ENCODE measurements at places on chromosomes 1 and 21.

DNA sequence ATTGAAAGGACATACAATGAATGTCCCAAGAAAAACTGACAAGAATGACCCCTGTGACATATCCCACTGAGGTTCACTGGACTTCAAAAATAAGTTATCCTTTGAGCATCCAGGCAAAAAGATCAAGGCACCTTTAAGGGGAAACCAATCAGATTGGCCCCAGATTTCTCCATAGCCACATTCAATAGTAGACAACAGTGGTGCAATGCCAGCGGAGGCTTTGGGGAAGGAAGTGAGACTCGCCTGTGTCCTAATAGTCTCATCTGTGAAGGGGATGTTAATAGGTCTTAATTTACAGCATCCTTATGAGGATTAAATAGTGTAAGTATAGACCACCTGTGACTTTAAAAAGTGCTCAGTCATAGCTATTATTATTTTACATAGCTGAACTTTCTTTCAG is 21.5 kb downstream of the RPL5 start:
- DNase-seq: no peak

DNA sequence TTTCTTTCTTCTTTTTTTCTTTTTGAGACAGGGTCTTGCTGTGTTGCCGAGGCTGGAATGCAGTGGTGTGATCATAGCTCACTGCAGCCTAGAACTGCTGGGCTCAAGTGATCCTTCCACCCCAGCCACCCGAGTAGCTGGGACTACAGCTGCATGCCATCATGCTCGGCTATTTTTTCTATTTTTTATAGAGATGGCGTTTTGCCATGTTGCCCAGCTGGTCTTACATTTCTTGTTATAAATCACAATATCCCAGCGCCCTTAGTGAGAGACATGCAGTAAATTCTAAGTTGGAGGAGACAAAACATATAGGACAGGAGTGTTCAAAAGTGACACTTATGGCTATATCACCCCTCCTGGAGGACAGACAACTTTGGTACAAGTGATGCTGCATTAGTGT is 31.3 kb upstream of the ACTN2 start:
- DNase-seq: no peak

DNA sequence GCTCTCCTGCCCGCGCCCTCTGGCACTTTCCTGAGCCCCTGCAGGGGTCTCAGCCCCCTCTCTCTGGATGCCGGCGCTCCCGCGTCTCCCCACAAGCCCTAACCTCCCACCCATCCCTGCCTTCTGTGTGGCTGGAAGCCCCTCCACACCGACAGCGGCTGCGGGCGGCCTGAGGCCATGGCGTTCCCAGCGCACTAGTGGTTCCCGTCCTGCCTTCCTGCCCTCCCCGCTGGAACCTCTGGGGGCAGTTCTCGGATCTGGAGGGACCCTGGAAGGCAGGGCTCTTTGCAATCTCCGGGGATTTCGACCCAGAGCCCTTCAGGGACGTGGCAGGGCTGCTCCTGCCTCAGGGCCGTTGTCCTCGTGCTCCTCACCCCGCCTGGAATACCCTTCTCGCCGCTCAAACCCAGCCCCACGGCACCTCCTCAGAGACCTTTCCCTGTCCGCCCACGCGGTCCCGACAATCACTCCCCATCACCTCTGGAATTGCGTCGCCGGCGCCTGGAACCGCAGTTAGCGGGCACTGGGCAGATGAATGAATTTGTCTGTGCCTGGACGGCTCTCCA is 493 bp upstream of the ESPN start:
- no peak for DNase-seq

- DNase-seq: no peak
These were observed 2.7 kb upstream of the PTPN22 start for GRCh38 chr1:113874012-113874879.
